SJCRH30 (cell line): ENCODE measurements at places on chromosomes 16 and 17.
A peak's percentile ranks its signal among the peaks of the same experiment; 100 is the strongest.

- no peak for DNase-seq
Observed at GRCh38 chr16:12027558-12028287, 51.2 kb downstream of the SNX29 start.

DNA sequence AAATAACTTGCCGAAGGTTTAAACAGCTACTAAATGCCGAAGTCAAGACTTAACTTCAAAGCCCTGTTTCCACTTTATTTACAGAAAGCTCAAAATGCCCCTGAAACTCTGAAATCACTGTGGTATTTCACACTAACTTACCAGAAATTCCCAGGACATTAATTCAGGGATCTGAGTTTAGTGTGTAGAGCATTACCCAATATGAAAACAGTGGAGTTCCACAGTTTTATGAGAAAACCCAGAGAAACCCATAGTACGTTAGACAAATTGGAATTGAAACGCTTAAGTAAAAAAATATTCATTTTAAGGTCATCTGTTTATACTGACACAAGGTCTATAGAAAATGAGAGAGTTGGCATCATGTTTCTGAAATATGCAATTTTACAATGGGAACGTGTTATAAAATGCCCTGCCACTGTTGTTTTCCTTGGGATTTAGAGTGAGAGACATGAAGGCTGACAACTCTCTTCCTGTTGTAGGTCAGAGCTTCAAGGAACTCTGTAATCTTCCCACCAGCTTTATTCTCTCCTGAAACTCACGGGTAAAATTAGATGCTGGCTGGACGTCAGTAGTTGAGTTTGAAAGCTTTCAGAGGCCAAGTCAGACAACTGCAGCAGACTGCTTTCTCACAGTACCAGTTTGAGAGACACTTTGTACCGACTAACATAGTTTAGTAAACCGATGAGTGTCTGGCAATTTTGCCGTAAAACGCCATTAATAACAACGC lies 139.4 kb upstream of the TBX2 start:
- DNase-seq, result no peak

DNA sequence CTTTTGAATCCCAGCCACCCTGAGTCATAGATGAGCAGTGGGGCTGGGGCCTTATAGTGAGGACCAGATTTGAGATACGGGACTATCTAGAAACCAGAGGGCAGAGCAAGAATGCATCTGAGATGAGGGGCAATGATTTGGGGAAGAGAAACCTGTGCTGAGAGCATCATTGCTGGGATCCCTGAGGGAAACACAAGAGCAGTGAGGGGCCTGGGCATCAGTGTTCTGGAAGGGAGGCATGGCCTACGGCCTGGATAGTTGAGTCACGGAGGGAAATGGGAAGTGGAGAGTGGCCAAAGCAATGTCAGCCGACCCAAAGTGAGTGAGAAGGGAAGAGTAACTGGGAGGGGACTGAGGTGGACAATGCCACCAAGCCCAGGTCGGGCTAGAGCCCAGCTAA lies 5.2 kb downstream of the CAMTA2 start:
- no peak for DNase-seq

DNA sequence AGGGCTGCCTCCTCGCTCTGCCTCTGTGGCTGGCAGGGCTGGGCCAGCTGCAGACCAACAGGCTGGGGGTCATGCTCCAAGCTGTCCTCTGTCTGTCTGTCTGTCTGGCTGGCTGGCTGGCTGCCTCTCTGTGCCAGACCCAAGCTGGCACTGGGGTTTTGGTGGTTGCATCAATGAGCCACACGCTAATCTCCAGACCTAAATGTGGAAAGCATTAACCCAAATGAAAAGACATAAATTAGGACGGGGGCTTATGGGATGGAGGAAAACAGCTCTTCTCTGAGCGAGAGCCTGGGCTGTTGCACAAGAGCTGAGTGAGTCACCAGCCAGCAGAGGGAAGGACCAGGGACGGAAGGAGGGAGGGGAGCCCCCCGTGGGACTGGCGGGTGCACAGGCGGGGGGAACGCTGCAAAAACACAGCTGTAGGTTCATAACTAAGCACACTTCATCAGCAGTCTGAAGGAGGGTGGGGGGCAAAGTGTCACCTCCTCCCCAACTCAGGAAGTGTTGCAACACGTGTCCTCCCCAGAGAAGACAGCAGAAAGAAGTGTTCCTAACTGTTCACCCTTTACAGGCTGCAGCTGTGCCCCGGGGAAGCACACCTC lies 83.4 kb downstream of the GAS7 start:
- DNase-seq, result peak; percentile 4

- no peak for DNase-seq
Observed at GRCh38 chr16:87551487-87551886, 50.8 kb upstream of the JPH3 start.

- no peak for DNase-seq
Observed at GRCh38 chr17:65809366-65809765, 247.9 kb upstream of the AXIN2 start.

DNA sequence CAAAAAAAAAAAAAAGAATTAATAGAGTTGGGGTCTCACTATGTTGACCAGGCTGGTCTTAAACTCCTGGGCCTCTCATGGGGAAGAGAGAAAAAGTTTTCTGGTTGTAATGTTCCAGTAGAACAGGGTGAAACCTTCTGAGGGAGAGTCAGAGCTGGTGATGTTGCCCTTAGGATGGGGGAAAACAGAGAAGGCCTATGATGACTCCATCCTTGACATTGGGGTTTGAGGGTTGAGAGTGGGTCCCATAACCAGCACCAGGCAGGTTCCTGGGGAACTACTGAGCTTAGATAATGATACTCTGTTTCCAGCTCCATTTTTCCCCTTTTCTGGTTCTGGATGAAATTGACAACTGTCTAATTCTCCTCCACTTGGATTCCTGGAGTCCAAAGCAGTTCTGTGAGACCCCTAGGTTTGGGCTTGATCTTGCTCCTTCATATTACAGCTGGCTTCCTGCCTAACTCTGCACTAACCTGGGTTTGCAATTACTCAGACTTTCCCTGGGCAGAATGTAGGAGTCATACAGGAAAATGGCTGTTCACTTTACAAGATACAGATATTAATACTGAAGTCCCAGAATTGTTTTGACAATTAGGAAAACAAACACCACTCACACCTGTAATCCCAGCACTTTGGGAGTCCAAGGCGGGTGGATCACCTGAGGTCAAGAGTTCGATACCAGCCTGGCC lies 62.8 kb upstream of the B4GALNT2 start:
- no peak for DNase-seq

DNA sequence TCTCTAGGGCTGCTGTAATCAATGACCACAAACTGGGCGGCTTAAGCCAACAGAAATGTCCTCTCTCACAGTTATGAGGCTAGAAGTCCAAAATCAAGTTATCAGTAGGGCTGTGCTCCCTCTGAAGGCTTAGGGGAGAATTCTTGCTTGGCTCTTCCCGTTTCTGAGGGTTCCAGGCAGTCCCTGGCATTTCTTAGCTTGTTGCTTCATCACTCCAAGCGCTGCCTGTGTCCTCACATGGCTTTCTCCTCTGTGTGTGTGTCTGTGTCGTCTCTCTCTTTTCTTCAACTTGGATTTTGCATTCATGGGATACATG lies 13.7 kb upstream of the CDC42EP4 start:
- no peak for DNase-seq

DNA sequence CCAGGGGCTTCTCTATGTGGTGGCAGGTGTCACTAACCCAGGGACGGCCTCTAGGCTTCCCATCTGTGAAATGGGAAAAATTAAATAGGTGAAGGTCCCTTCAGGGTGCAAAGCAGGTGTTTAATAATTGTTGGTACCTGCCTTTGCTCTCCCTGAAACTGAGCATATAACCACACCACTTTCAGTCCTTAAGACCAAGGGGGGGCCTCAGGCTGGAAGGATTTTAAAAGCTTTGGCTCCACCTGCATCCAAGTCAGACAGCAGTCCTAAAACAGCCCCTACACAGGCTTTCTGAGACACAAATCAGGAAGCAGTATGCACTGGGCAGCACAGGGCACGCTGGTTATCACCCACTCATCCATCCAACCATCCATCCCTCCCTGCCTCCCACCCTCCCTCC lies 55.0 kb downstream of the TK2 start:
- no peak for DNase-seq

DNA sequence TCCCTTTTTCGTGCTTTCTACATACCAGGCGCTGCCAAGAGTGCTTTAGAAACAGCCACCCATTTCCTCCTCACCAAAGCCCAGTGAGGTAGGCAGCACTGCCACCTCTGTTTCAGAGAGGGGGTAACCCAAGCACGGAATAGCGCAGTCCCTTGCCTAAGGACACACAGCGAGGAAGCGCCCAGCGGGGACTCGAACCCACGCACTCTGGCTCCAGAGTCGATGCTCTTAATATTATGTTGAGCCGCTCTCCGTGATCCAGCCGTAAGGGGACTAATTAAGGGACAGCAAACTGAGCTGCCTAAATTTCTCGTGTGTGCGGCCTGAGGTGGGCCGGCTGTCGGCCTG lies 497 bp downstream of the CES1 start:
- DNase-seq, result no peak

- DNase-seq, result no peak
Observed at GRCh38 chr17:1171953-1172352, 7.8 kb downstream of the ABR start.

- no peak for DNase-seq
Observed at GRCh38 chr16:29141586-29142324, 156.9 kb downstream of the LAT start.

GRCh38 chr16:12805066-12805465 lies 1.4 kb upstream of the CPPED1 start:
- DNase-seq, result no peak

DNA sequence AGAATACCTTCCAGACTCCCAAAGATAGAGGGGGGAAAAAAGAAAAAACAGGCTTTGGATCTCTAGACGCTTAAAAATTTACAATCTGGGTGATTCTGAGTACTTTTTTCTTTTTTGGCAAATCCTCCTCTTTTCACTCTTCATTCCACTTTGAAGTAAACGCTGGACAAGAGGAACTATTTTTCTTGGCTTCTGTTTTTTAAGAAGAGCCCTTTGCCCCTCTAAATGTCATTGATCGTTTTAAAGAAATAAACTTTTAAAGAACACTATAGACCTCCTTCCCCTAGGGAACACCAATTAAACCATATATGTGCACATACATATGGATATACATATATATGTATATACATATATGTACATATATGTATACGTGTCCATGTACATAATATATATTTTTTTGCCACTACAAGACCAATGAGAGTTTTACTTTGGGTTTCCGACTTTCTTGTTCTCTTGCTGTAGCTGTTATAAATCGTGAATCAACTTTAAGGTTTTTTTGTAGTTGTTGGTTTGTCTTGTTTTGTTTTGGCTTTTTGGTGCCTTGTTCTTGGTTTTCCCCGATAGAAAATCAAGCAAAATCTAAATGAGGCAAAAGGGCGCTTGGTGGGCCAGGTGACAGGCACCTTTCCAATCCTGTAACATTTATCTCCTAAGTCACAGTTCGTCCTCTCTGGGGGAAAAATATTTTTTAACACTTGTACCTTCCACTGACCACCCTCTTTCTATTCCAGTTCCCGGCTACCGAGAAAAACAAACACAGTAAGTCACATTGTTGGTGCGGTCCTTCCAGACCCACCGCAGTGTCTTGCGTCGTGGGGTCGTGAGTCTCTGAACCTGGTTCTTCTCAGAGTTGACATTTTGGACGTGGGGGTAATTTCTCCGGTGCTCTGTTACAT lies 4.4 kb downstream of the FOXF1 start:
- DNase-seq, result no peak

DNA sequence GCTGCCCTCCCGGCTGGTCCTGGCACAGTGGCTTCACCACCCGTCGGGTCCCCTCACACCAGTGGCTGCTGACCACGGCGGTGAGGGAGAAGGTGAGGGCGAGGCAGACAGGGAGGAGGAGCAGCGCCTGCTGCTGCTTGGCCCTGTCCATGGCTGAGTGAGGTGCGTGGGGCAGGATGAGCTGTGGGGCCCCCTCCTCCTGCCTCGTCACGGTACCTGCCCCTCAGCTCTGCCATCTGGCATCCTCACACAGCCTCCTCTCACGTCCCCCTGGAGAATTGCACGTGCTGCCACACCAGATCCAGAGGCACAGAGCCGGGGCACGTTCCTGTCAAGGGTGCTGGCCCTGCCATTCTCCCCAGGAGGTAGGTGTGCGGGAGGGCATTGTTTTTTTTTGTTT lies at the start of gene GSG1L2:
Gene GSG1L2, minus strand, starts transcription at position 159 of the 400 bp plus-strand sequence. Its CDS starts 8 bp downstream, at position 151.
- no peak for DNase-seq

- DNase-seq, result peak; percentile 18
Observed at GRCh38 chr16:11258553-11259492, 2.8 kb upstream of the SOCS1 start.

GRCh38 chr16:25106567-25107465 lies 4.7 kb upstream of the LCMT1 start:
- DNase-seq, result peak; percentile 74
